ENCODE measurements at places on chromosomes 3 and 15.

DNA sequence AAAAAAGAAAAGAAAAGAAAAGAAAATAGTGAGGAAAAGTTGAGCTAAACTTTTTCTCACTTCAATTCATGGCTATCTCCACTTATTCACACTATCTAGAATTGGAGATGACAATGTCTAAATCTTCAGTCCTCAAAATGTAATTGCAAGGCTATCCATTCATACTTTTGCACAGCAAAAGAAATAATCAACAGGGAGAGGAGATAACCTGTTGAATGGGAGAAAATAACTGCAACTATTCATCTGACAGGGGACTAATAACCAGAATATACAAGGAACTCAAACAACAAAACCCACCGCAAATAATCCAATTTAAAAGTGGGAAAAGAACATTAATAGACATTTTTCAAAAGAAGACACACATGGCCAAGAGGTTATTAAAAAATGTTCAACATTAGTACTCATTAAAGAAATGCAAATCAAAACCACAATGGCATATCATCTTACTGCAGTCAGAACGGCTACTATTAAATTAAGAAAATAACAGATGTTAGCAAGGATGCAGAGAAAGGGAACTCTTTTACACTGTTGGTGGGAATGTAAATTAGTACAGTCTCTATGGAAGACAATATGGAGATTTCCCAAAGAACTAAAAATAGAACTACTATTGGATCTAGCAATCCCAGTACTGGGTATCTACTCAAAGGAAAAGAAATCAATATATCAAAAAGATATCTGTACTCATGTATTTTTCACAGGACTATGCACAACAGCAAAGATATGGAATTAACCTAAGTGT lies 73.5 kb upstream of the PPIB start:
- DNase-seq, result no peak

DNA sequence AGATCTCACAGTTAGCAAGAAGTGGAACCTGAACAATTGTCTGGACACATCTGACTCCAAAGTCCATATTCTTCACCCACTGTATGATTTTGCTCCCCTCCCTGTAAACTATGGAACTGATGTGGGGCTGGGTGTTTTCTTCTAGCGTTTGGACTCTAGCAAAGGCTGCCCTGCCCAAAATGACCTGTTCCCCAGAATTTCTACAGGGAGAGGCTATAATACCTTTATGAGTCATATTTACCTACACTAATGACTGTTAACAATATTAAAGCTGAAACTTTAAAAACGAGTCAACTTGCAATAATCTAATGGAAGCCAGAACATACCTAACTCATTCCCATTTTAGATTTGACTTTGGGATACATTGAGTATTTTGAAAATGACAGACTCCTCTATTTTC lies 531.2 kb upstream of the CFAP20DC start:
- DNase-seq, result peak; percentile 1

DNA sequence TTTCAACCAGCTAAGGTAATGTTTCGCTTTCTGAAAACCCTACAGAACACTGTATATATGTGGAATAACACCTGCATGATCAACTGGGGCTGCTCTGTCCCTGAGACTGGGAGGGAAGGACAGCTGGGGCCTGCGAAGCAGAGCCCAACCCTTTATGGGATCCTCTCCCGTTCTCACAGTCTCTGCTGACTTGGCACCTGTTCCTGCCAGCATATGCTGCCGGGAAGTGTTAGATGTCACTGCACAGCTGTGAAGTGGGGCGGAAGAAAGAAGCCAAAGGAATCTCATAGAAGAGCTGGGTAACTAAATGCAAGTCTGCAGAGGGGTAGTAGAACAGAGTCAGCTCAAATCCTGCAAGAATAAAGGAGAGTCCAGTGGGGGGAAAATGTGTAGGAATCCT lies 29.6 kb downstream of the LRRC3B start:
- no peak for DNase-seq

GRCh38 chr15:83207009-83207659 lies 489 bp downstream of the HDGFL3 start:
- DNase-seq, result no peak
